Ureter (tissue), 1 donor: ENCODE measurements at places on chromosomes 4 and X.

GRCh38 chrX:16705370-16705769, 7.1 kb downstream of the CTPS2 start:
- no peak for DNase-seq

DNA sequence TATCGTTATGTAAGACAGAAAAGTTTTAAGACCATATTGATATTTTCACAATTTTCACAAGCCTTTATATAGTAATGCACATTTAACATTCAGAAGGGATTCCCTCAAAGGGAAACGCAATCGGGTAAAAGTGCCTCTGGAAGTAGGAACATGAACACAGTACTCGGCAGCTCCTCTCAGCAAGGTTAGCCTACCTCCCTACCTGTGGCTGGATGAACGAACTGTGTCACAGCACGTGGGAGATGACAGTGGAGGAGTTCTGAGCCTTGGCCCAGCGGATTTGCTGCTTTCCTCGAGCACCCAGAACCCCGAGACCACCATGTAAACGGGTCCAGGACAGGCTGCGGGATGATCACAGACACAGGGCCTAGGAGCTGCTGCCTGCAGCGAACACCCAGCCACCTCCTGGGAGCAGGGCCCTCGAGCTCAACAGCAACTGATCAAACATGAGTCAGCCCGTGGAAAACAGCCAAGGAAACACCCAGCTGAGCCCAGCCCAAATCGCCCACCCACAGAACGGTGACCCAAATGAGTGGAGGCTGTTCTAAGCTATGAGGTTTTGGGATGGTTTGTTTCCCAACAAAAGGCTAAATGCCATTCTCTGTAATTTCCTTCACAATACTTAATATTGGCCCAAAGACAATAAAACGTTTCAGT, 30.4 kb downstream of the FAT1 start:
- peak; percentile 68 for DNase-seq

DNA sequence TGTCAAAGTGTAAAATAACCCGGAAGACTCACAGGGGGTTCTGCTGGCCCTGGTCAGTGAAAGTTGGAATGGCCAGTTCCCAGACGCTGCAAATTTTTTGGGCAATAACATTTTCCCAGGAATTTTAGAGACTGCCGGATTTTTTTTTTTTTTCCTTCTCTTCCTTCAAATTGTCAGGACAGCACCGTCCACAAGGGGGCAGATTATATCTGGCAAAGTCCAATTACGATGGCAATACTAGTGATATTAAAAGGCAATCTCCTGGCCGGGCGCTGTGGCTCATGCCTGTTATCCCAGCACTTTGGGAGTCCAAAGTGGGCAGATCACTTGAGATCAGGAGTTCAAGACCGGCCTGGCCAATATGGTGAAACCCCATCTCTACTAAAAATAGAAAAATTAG, 20.5 kb downstream of the SLC25A5 start:
- DNase-seq, result no peak

- no peak for DNase-seq
These were observed 100.8 kb upstream of the TENM3 start for GRCh38 chr4:182142176-182143085.

DNA sequence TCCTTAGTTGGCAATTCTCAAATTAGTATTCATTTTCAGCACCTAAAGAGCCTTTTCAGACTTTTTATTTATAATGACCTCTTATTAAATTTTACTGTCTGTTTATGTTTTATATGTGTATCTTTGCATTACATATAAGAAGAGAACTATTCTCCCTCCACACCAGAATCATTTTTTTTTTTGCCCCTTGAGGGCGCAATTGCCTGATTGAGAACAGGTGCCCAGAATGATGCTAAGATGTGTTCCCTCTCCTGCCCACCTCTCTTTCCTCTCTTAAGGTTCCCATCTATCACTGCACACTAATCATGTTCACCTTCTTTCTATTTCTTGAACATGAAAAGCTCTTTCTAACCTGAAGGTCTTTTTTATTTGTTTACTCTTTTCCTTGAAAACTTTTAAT, 44.2 kb upstream of the ADAM29 start:
- no peak for DNase-seq

GRCh38 chr4:4717692-4718091, 141.8 kb upstream of the MSX1 start:
- DNase-seq, result no peak

GRCh38 chrX:23332888-23333821, 1.5 kb upstream of the PTCHD1 start:
- DNase-seq, result no peak

DNA sequence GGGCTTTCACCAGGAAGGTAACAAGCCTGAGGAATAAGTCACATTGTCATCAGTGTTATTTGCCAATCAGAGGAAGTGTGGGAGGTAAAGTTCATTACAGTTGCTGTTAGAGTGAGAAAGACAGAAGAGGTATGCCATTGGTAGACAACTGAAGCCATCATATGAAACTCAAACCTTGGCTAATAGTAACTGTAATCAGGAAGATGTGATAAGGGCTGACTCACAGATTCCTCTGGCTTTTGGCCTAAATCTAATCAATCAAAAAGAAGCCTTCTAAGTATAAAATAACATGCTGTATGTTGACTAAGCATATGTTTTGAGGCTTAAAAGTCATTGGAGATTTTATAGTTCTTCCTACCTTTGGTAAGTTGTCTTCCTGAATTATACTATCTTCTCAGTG, 242.8 kb downstream of the PCDH7 start:
- no peak for DNase-seq

DNA sequence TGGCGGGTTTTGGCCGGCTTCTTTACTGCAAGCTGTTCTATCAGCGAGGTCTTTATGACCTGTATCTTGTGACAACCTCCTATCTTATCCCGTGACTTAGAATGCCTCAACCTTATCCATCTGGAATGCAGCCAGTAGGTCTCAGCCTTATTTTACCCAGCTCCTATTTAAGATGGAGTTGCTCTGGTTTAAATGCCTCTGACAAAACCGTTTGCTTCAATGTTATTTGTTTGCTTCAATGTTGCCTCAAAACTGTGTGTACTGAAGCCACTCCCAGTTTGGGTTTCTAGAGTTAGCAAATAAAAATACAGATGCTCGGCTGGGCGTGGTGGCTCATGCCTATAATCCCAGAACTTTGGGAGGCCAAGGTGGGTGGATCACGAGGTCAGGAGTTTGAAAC, 51.6 kb downstream of the ZNF518B start:
- DNase-seq, result no peak
